Activated effector memory CD4-positive, alpha-beta T cell treated with anti-CD3 and anti-CD28 coated beads, Interleukin-2, amount 50 U/mL, for 16 hours (primary cell): ENCODE measurements at places on chromosomes 4 and X.

DNA sequence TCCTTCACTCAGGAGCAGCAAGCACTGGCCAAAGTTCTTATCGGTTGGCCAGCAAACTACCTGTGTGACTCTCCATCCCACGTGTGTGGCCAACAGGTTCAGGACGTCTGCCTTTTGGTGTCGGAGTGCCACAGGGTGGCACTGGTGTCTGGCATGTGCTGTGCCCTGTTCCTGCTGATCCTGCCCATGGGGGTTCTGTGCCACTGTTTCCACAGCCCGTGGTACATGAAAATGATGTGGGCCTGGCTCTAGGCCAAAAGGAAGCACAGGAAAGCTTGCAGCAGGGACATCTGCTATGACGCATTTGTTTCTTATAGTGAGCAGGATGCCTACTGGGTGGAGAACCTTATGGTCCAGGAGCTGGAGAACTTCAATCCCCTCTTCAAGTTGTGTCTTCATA, 4.6 kb upstream of the TLR2 start:
- no peak for DNase-seq

GRCh38 chr4:106338671-106339070, 22.3 kb downstream of the AIMP1 start:
- no peak for DNase-seq

GRCh38 chrX:8971116-8971515, 62.8 kb downstream of the FAM9B start:
- DNase-seq = no peak

GRCh38 chr4:56821381-56822243, at the start of gene SPINK2:
Gene SPINK2, minus strand, starts transcription at chr4:56821701. Its CDS starts 39 bp downstream, at chr4:56821662.
- peak; percentile 87 for DNase-seq

DNA sequence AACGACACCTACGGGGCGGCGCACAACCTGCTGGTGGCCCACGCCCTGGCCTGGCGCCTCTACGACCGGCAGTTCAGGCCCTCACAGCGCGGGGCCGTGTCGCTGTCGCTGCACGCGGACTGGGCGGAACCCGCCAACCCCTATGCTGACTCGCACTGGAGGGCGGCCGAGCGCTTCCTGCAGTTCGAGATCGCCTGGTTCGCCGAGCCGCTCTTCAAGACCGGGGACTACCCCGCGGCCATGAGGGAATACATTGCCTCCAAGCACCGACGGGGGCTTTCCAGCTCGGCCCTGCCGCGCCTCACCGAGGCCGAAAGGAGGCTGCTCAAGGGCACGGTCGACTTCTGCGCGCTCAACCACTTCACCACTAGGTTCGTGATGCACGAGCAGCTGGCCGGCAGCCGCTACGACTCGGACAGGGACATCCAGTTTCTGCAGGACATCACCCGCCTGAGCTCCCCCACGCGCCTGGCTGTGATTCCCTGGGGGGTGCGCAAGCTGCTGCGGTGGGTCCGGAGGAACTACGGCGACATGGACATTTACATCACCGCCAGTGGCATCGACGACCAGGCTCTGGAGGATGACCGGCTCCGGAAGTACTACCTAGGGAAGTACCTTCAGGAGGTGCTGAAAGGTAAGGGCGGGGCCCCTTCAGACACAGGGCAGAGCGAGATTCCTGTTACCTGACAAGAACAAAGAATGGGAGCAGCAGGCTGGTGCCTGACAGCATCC, 11.7 kb downstream of the RPL9 start:
- peak; percentile 79 for DNase-seq

DNA sequence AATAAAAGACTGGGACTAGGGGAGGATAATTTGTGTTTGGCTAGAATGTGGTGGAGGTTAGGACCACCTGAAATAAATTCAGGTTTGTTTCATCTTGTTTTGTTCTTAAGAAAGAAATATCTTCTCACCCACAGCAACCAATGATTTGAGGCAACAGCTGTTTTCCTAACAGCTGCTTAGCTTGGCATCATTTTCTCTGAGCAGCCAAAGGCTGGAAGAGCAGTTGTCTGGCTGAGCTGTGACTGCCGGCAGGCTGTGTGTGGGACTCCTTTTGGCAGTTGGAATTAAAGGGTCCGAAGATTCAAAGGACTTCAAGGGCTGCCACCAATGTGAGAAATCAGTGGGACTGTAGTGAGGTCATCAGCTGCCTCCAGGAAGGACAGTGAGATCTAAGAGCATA, 5.0 kb downstream of the TRIM75 start:
- no peak for DNase-seq

DNA sequence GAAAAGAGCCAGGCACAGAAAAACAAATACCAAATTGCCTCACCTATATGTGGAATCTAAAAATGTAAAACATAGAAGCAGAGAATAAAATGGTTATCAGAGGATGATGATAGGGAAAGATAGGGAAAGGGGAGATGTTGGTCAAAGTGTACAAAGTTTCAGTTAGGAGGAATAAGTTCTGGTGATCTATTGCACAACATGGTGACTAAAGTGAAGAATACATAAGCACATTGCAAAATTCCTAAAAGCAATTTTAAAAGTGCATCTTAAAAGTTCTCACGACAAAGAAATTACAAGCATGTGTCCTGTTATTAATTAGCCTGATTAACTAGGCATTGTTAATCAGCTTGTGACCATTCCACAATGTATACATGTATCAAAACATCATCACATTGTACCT, 136.0 kb downstream of the GABRG1 start:
- DNase-seq = no peak

- no peak for DNase-seq
Observed at GRCh38 chr4:184895012-184895695, 69.4 kb upstream of the ACSL1 start.

GRCh38 chr4:141074098-141074878, 59.0 kb downstream of the RNF150 start:
- no peak for DNase-seq

DNA sequence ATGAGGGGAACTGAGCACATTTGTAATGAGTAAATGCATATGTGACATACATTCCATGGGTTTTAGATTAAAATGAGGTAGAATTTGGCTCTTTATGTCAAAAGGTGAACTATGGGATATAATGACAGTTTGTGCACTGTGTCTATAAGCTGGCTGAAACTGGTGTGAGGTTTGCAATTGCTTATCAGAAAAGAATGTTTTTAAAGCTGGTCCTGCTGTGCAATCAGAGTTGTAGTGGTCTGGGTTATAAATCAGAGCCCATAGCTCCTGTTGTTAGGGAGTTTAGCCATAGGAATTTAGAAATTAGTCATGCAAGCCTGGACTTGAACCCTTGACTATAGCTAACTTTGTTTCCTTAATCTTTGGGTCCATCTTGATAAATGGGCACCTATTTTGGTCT, 23.1 kb upstream of the GATB start:
- no peak for DNase-seq

- DNase-seq = no peak
Observed at GRCh38 chrX:65609237-65609636, 58.2 kb upstream of the MSN start.

GRCh38 chrX:49191574-49192011, 5.4 kb upstream of the PRICKLE3 start:
- DNase-seq = no peak

- DNase-seq = no peak
Observed at GRCh38 chr4:57061395-57061794, 48.8 kb downstream of the IGFBP7 start.

GRCh38 chr4:7199129-7199725, 6.9 kb downstream of the SORCS2 start:
- peak; percentile 37 for DNase-seq

- DNase-seq = no peak
Observed at GRCh38 chr4:165331823-165332222, 4.4 kb downstream of the MSMO1 start.

DNA sequence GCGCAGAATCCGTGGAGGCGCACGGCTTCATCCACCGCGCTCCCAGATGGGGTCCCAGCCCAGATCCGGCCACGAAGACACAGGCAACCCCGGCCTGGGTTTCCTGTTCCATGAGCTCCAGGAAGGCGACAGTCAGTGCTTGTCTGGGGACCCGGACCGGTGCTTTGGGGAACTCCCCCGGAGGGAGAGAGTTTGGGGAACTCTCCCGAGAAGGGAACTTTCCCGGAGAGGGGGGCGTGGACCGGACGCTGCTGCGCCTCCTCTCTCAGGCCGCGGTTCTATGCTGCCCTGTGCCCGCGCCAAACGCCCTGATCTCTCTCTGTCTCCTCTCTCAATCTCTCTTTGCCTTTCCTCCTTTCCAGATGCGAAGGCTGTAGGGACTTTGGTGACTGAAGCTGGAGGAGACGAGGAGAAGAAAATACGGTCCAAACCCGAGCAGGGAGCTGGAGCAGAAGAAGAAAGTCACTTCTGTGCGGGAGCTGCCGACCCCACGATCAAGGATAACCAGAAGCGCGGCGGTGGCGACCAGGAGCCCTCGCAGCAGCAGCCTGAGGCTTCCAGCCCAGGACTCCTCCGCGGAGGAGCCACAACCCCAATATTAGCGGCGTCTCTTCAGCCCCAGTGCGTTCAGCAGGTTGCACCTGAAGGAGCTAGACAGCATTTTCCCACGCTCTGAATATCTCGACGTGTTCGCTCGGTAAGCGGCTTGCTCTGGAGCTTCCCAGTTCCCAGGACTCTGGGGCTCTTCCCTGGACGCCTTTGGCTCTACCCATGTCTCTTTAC, 47.6 kb upstream of the NKAP start:
- DNase-seq = no peak

DNA sequence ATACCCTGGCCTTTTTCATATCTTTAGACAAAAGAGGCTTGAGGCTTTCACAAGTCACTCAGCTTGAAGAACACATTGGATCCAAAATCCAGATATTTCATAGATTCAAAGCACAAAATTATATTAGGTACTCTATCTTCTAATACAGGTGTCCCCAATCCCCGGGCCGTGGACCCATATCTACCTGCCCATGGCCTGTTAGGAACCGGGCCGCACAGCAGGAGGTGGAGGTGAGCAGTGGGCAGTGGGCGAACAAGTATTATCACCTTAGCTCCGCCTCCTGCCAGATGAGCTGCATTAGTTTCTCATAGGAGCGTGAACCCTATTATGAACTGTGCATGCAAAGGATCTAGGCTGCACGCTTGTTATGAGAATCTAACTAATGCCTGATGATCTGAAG, 18.7 kb downstream of the YIPF7 start:
- no peak for DNase-seq

DNA sequence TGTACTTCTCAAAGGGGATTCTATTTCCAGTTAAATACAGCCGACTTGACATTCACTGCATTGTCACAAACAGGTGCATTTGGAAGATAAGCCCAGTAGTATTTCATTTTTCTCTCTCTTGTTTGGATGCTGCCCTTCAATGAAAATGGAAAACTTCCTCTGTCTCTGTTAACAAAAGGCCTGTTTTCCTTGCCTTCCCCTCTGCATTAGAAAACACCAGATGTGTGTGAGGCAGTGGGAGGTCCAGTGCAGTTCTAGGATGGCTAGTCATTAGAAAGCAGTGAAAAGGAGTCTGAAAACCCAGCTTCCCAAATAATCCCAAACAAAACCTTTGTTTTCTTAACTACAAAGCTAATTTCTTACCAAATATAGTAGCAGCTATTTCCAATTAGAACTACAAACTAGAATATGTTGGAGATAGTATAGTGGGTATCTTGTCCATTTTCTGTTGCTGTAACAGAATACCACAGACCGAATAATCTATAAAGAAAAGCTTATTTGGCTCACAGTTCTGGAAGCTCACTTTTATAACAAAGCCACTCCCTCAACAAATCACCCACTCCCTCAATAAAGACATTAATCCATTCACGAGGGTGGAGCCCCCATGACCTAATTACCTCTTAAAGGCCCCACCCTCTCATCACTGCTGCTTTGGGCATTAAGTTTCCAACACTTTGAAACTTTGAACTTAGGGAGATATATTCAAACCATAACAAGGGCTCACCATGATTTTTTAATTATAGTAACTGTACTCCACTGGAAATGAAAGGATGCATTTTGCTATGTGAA, 452.1 kb upstream of the RPS6KA3 start:
- DNase-seq = no peak

DNA sequence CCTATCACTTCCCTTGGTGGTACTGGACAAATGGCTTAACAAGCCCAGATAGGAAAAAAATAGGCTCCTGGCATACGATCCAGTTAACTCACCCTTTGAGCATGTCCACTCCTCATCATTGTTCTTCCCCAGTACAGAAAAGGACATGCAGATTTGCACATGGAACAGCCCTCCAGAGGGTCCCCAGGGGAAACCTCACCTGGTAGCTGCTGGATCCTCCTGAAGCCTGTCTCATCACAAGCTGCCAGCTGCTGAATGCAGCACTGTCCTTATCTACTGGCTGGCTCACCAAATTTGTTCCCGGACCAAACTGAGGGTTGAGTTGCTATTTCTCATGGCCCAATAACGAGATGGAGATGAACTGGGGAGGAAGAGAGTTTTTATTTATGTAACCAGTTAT, 49.4 kb downstream of the SERTM2 start:
- no peak for DNase-seq

GRCh38 chr4:139872274-139872673, 206.7 kb downstream of the MGST2 start:
- DNase-seq = no peak

GRCh38 chr4:62075089-62075488, 875.0 kb downstream of the ADGRL3 start:
- no peak for DNase-seq

- no peak for DNase-seq
Observed at GRCh38 chrX:110915111-110915510, 119.5 kb upstream of the CHRDL1 start.

GRCh38 chr4:184409911-184410692, 64.2 kb downstream of the IRF2 start:
- peak; percentile 76 for DNase-seq

GRCh38 chr4:57109411-57109846, 756 bp downstream of the IGFBP7 start:
- no peak for DNase-seq

DNA sequence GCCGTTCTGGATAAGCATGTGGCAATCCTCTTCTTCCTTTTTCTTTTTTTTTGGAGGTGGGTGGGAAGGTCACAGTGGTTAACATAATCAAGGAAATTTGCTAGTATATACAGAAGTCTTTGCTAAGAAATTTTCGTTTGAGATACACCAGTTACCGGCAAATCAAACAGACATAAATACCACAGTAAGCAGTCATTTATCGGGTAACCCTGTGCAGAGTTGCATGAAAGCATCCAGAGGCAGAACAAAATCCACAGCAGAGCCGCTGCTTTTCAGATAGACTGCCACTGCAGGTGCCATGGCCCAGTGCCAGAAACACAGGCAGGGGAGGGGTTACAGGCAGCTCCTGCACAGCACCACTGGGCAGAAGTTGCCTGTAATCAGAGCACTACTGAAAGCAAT, 179.1 kb upstream of the MAB21L2 start:
- DNase-seq = no peak

DNA sequence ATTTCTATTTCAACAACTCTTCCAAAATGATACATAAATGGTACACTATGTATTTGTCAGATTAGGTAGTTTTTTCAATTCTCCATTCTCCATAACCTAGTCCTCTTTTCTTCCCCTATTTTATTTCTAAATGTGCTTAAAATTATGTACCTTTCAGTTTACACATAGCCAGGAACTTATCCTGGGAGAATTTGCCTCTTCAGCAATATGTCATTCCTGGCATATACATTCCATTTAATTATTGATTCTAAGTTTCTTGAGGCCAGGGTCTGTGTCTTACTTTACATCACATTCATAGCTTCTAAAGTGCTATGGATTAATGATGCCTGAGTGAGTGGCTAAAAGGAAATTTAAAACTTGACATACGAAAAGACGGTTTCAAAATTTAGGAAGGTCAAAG, 199.8 kb downstream of the PDGFRA start:
- DNase-seq = no peak

GRCh38 chr4:8106451-8107025, 52.1 kb downstream of the ABLIM2 start:
- DNase-seq = no peak

GRCh38 chr4:84849051-84849640, 117.3 kb downstream of the WDFY3 start:
- no peak for DNase-seq
